ENCODE measurements at places on chromosomes 4 and X.

GRCh38 chrX:40197071-40197470 is 99.3 kb upstream of the BCOR start:
- no peak for DNase-seq

- DNase-seq = no peak
These were observed 6.8 kb downstream of the ANXA3 start for GRCh38 chr4:78558410-78558809.

- DNase-seq = no peak
These were observed 64.3 kb downstream of the METTL14 start for GRCh38 chr4:118749347-118749988.

- DNase-seq = peak; percentile 63
These were observed 33.6 kb upstream of the TADA2B start for GRCh38 chr4:7009564-7009963.

DNA sequence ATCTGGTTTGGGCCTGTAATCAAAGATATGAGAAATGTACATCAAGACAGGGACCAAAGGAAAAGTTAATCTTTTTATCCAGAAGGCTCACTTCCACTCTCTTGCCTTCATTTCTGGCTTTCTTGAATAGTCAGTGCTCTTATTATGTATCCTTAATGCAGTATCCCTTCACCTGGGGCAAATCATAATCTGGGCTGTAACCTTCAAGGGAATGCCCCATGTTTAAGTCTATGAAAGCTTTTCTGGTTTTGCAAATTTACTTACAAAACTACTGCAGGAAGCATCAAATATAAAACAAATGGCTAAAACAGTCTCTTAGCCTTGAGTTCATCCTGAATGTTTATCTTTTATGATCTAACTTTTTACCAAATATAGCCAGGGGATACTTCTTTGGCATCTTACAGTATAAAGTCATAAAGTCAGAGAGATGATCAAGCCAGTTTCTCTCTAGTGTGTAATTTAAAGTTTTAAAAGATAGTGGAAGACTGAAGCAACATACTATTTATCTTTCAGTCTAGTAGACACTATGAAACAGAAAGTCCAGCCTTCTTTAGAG is 1214.8 kb downstream of the STIM2 start:
- DNase-seq = no peak

GRCh38 chr4:40628888-40629287 is 776 bp downstream of the RBM47 start:
- no peak for DNase-seq

DNA sequence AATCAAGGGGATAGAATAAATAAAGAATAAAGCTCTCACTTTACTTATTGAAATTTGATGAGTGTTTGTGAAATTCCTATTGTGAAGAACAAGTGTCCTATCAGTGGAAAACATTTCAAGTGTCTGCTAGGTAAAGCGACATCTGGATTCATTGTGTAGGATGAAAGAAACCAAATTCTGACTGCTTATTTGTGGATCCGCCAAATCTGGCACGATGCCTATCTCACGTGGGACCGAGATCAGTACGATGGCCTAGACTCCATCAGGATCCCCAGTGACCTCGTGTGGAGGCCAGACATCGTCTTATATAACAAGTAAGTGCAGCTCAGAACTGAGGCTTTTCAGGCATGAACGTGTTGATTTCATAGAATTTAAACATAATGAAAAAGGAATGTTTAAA is 1.9 kb downstream of the CHRNA9 start:
- DNase-seq = no peak

GRCh38 chr4:11549525-11549924 is 120.8 kb upstream of the HS3ST1 start:
- no peak for DNase-seq

DNA sequence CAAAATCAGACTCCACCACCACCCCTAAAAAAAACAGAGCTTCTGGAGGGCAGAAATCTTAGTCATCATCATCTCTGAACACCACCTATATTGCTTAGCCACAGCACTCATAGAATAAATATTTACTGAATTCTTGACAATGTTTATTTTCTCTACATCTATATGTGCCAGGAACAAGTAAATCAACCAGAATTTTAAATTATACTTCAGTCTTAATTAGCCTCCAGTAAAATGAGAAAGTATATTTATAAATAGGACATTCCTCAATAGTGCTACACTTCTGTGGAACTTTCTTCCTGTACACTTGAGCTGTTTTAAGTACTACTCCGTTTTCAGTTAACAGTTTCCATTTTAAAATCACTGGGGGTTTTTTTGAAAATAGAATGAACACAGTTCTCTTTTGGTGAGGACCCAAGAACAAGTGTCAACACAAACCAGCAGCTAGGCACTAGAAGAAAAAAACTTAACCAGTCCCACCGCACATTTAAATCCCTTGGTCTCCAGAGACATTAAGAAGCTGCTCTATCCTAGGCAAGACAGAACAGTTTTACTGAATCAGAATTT is 25.5 kb downstream of the SMIM14 start:
- DNase-seq = no peak

GRCh38 chrX:151402719-151403390 is 5.8 kb downstream of the VMA21 start:
- DNase-seq = peak; percentile 17

- DNase-seq = no peak
These were observed 66.8 kb downstream of the POLA1 start for GRCh38 chrX:24760363-24761000.

GRCh38 chrX:95055991-95056390 is 1382.0 kb downstream of the FAM133A start:
- no peak for DNase-seq

DNA sequence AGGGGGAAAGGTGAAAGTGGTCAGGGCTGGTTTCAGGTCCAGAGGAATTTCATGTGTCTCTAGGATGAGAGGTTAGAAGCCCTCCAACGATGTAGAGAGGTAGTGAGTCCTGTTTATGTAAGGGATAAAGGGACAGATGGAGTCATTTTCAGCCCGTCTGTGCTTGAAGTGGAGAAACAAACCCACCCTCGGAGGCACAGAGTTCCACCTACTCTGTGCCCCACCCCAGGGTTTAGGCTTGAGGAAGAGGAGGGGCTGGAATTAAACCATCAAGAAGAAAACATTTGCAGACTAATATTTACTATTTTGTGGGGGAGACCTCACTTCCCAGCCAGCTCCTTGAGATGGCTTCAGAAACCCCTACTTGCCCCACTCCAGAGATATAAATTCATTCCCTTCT is 868 bp upstream of the GNL3L start:
- no peak for DNase-seq

- no peak for DNase-seq
These were observed 10.2 kb upstream of the STK32B start for GRCh38 chr4:5040856-5041620.

DNA sequence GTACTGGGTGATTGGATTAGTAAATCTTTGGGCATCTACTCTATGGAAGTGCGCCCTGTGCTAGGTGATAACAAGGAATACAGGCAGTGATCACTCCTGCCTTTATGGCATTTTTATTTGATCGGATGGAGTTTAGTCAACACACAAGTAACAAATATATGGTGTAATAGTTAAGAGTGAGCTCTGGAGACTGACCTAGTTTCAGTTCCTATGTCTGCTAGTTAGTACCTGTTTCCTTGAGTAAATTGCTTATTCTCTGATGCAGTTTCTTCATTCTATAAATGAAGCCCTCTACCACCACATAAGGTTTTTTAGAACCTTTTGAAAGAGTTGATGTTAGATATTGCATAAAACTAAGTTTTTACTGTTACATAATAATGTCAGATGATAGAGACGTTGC is 134.6 kb downstream of the KDM6A start:
- DNase-seq = no peak

DNA sequence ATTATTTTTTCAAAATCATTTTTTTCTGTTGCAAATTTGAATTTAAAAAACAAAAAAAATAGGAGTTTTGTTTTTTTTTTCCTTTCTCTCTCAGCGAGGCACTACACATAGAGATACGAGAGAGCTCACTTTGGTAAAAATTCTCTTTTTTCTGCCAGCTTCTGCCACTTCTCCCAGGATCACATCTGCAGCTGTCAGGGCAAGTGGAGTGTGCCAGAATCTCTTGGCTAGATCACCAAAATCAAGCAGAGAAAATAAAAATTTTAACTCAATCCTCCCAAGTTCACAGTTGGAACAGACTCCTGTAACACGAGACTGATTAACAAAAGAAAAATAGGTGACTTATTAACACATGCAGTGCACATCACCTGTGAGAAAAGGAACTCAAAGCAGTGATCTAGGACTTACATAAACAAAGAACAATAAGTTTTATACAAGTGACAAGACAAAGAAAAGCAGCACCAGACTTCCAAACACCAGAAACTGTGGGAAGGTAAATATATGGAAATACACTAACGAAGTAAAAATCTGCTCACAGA is 213.2 kb upstream of the ZFP42 start:
- no peak for DNase-seq

- no peak for DNase-seq
These were observed 27.7 kb downstream of the MAEA start for GRCh38 chr4:1317177-1318045.

- no peak for DNase-seq
These were observed 274.7 kb downstream of the CFAP299 start for GRCh38 chr4:80610199-80610598.

DNA sequence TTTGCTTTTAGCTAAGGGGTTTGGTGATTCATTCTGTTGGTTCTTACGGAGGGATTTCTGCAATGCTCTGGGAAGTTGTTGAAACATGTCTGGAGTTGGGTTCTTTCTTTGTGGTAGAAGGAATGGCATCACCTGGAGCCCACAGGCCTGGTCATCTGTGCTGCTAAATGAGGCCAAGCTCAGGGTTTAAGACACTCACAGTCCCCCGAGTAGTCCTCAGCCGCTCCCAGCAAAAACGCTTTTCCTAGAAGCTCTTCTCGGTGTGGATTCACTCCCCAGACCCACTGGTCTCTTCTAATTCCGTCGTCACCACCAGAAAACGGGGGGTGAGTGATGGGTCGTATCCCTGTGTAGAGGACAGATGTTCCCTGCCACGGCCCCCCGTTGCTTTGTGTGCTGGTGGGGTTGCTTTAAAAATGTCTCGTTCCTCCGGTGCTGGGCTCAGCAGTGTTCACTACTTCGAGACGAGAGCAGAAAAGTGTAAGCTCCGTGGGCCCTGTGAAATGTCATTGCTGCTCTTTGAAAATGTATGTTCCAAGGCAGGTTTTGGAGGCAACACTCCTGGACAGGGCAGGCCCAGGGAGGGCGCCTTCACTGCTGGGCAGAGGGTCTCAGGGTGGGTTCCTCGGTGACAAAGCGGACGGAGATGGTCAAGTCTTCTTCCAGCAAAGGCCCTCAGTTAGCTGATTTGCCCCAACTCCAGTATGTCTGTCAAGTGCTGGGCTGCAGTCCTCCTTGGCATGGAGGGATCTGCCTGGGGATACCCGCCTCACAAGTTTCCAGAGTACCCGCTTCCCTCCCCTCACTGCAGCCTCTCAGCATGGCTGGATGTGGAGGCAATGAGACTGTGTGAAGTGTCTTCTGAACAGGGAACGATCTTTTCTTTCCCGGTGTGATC is 37.3 kb downstream of the PSAPL1 start:
- DNase-seq = no peak

DNA sequence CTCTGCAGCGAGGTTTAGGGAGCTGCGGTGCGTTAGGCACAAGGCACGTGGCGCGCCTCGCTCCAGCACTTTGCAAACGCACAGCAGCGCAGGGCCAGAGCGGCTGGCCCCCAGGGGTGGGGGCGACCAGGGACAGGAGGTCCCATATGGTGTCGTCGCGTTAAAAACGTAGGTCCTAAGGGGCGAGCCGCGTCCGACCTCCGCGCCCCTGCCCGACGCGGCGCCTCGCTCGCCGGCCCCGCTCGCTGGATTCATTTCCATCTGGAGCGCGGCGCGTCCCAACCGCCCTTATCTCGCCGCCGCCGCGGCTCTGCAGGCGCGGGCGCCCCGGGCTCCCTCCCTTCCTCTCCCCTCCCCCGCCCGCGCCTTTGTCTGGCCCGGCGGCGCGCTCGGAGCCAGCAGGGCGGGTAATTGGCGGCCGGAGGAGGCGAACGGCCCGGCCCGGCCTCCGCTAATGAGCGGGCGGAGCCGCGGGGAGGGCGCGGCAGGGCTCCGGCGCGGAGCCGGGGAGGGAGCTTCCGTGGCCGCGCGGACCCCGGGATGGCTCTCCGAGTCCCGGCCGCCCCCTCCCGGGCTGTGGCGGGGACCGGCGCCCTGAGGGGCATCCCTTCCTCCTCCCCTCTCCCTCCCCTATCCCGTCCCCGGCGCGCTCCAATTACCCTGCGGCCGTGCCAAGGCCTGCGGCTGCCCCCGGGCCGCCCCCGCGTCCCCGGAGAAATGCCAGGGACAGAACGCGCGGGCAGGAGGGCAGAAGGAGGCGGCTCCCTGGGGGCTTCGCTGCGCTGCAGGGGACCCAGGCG is 409.0 kb downstream of the BCOR start:
- peak; percentile 60 for DNase-seq

DNA sequence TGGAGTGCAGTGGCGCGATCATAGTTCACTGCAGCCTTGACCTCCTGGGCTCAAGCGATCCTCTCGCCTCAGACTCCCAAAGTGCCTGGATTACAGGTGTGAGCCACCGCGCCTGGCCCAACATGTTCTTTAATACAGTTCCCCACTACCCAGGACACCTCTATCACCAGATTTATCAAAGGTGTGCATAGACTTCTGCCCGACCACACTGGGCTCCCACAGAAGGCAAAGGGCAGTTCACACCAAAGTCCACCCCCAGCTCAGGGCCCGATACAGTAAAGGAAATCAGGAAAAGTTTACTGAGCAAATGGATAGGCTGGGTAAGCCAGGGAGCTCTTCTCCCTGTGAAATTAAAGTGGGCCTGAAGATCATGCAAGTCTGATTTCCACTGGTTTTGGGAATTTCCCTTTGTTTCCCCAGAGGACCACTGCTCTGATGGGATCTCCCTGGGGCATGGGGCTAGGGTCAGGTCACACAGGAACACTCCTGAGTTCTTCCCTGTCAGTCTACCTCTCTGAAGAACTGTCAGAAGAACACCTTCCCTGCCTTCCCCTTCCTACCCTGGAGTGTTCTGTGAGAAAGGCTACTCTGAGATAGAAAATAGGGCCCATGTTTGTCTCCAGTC is 17.7 kb upstream of the PIM2 start:
- no peak for DNase-seq

DNA sequence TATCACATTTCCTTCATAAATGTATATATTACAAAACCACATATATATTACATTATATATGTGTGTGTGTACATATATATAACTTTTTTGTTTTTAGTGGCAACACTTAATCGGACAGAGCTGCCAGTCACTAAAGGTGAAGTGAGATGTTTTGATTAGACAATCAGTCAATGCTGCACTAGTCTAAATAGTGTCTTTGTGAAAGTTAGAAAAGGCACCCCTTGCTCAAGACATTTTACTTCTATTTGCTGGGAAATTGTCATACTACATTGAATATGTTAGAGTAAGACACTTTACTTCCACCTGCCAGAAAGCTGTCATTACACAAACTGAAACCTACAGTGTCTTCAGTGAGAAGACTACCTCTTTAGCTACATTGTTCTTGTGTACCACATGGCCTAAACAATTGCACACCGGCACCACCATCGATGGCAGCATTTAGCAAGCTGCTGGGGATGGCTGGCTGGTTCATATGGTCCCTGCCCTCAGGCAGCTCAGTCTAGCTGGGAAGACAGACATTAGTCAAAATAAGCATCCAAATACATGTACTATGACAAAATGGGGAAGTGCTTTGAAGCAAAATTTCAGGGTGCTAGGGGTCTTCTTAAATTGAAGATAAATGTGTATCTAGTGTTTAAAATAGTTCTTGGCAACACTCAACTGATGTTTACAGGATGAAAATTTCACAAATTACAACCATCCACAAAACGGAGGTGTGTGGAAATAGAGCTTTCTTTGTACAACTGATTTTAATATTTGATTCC is 148.1 kb upstream of the GATB start:
- DNase-seq = no peak
